ENCODE measurements at places on chromosomes 7 and 10.
A peak's percentile ranks its signal among the peaks of the same experiment; 100 is the strongest.

- peak; percentile 59 for DNase-seq
These were observed 178.1 kb downstream of the PTEN start for GRCh38 chr10:88041243-88042159.

- DNase-seq, result no peak
These were observed 44.8 kb upstream of the ORC5 start for GRCh38 chr7:104252409-104253134.

DNA sequence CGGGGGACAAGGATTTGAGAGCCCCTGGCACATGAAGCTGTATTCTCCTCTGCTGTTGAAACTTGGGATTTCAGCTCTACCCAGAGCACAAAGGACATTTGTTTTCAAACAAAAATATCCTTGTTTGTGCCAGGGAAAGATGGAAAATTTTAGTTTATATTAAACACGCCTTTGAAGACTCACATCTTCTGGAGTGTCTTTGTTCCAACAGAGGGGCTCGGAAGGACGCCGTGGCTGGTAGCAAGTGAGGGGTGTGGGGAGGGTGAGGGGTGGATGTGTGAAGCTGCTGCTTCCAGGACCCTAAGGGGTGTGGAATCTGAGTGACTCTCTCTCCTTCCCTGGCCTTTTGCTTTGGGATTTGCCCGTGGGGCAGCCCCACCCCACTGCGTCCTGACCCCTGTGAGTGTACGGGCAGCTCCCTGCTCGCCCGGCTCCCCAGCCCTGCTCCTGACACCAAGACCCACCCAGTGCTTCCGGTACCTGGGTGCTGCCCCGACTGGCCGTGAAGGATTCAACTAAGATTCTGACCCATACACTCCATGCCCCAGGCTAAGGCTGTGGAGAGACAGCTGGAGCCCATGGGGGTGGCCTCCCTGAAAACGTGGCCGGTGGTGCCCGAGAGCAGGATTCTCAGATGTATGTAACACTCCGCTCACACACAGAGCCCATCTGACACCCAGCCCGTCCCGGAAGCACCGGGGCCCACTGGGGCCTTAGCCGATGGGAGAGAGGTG, 59.6 kb downstream of the ZRANB1 start:
- DNase-seq, result no peak

GRCh38 chr7:151142686-151143040, 24.8 kb downstream of the GBX1 start:
- DNase-seq, result no peak

DNA sequence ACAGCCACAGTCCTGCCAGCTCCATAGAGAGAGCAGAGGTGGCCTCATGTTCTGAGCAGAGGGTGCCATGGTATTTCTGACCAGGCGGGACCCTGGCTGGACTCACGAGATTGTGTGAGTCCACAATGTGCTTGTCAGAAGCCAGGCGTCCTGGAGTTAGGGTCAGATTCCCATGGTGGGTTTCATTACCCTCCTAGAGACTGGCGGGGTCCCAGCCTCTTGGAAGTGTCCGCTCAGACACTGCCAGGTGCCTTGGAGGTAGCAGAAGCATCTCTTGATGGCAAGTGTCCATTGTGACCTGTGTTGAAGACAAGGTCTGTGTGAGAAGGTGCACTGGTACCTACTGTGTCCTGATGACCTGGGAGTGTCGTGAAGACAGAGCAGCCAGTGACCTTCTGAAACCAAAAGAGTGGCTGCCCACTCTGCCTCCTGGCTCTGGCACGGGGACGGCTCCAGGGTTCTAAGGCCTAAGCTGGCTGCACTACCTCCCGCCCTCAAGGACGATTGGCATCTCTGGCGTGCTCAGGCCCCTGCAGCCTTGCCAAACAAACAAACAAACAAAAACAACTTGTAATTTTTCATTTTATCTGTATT, 56.8 kb downstream of the MGMT start:
- DNase-seq, result no peak

- no peak for DNase-seq
These were observed 102.0 kb downstream of the CNOT4 start for GRCh38 chr7:135407884-135408283.

DNA sequence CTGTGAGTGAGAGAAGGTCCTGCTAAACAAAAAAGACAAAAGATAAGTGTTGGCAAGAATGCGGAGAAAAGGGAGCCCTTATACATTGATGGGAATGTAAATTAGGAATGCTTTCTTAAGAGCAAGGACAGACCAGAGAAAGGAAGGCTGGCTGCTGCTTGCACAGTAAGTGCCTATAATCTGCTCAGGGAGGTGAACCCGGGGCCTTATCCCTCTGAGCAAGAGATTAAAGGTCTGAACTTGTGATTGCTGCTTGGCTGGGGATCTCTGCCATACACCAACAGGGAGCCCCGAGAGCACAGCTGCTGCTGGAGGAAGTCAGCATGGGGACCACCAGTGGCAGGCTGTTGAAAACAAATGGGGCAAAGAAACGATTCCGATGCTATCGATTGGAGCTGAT, 32.0 kb upstream of the CRTAC1 start:
- DNase-seq, result no peak

DNA sequence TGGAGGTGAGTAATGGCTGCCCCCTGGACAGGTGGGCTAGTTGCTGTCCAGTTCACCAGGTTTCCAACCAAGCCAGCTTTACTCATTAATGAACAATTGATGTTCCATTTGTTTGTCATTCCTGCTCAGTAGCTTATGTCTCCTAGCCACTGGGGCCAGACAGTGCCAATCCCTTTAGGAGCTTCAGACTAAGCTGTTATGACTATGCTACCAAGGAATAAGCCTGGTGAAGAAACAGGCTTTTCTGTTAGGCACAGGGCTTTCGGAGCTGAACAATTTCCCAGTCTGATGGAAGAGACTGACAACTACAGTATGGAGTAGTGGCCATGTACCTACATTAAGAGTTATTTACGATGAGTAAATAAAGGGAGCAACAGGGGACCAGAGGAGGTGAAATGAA, 2.1 kb upstream of the FMC1 start:
- DNase-seq, result no peak

DNA sequence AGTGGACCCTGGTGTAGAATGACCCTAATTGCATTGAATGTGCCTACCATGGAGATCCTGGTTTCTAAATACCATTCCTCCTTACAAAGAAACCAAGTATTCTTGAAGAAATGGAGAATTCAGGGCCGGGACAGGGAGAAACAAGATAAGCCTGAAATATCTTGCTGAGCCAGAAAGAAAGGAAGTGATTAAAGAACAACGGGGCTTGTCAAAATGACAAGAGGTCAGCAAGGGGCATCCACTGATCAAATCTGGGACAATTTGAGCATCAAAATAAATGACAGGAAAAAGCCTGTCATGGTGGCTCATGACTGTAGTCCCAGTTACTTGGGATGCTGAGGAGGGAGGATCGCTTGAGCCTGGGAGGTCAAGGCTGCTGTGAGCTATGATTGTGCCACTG, 8.1 kb downstream of the ABHD11 start:
- DNase-seq, result no peak

DNA sequence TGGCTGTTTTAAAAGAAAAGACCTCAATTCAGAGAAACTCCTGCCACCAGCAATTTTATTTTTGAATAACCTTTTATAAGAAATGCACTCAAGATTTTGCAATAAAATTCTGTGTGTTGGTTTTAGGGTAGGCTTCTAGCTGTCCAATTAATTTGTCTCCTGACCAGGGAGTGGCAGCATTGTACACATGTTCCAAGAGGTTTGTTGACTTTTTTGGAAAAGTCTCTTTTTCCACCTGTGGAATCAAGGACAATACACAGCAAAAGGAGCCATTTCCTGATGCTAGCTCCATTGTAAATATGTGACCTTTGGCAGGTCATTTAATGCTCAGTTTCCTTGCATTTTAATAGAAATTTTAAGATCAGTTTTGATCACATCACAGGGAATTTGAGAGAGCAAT, 1.8 kb downstream of the GIMAP5 start:
- no peak for DNase-seq

DNA sequence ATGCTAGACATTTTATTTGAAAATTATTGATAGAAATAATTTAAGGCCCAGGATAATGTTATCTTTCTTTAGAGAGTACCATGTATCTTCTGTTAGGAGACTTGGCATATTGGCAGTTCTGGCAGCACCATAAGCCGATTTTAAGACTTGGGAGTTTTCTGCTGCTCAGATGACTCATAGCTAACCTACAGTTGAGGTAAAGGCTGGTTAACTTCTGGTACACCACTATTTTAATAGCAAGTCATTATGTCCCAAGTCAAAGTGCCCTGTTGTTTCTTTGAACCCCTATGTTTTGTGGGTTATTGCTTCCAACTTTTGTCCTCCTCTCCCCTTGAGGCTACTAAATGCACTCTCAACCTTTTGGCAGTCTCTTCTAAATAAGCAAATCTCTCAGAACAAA, 25.2 kb downstream of the ATRNL1 start:
- no peak for DNase-seq

DNA sequence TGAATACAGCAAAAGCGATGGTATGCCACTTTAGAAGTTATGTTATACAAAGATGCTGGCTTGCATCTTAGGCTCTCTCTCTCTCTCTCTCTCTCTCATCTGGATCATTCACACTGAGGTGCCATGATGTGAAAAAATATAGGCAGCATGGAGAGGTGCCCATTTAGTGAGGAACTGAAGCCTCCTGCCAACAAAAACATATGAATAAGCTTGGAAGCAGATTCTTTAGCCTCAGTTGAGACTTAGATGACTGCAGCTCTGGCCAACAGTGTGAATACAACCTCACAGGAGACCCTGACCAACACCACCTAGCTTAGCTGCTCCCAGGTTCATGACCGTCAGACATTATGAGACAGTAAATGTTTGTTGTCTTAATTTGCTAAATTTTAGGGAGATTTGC, 560.1 kb upstream of the LRRTM3 start:
- DNase-seq, result peak; percentile 3

GRCh38 chr7:30119890-30120577, 14.8 kb upstream of the MTURN start:
- DNase-seq, result no peak

- no peak for DNase-seq
These were observed 50.0 kb downstream of the LYZL2 start for GRCh38 chr10:30579574-30579973.

DNA sequence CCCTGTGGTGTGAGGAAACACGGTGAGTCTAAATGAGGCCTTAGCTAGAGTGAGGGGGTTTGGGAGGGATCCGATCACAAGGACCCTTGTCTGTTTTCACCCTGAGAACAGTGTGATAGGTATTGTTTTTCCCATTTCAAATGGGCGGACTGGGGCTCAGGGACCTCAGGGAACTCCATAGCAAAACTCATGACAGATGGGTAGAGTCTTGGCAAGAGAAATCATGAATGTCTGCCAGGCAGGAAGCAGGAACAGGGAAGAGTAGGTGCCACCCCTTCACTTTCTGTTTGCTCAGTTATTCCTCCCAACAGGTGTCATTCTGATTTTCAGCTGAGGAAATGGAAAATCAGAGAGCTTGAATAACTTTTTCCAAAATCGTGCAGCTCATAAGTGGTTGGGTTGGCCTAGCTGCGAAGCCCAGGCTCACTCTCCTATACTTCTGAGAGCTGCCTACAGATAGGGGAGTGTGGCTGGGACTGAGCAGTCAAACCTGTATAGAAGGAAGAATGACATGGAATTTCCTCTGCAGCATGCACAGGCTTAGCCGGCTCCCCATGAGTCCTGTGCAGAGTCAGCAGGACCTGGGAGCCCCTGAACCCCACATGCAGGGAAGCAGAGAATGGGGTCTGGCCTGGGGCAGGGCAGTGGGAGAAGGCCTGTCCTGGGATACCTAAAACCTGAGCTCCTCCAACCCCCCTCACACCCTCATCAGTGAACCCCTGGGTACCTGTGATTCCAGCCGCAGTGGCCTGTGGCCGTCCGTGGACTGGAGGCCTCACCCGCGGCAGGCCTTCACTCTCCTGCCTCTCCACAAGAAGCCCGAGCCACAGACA, 17.6 kb upstream of the C10orf105 start:
- no peak for DNase-seq

DNA sequence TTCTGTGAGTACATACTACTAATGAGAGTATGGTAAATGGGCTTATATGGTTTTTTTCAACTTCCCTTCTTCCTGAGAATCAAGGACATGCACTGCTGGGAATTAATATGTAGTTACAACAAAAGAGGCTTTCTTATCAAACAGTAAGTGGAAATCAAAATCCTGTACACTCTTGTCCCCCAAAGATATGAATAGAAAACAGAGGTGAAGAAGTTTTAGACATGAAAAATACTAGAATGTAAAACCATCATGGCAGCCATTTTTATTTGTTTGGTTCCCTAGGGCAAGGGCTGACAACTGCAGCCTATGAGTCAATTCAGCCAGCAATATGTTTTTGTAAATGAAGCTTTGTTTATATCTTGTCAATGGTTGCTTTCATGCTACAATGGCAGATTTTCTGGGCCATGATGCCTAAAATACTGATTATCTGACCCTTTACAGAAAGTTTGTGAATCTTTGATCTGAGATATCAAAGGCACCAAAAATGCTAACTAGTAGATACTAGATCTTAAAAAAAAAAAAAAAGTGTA, 422.4 kb downstream of the PARD3 start:
- DNase-seq, result no peak

GRCh38 chr7:96832092-96832662, 122.5 kb upstream of the SEM1 start:
- DNase-seq, result no peak

DNA sequence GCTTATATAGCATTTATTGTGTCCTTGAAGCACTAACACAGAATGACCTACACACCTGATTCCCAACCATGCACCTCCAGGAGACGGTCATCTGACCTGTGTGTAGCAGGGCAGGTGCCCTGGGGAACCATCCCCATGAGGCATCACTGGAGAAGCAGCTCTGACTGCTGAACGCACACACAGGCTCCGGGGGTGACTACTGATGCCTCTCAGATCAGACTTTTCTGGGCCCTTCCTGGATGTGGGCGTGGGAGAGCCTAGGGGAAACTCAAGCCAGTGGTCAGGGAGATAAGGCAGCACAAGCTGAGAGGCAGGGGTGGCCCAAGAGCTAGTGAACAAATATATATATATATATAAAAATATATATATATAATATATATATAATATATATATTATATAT, 37.6 kb downstream of the CPXM2 start:
- DNase-seq, result no peak

DNA sequence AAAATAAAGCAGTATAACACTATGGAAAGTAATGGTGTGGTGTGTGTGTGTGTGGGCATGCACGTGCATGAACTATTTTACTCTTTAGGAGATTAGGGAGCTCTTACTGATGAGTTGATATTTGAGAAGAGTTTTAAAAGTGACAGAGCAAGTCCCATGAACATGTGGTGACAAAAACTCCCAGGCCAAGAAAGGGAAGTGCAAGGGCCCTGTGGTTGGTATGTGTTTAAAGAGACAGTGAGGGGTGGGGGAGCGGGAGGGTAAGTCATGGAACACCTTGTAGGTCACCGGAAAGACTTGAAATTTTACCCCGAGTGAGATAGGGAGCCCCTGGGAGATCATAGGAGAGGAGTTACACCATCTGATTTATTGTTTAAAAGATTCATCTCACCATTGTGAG, 63.3 kb downstream of the AKR1B1 start:
- no peak for DNase-seq

- DNase-seq, result peak; percentile 6
These were observed 34.3 kb downstream of the SNX8 start for GRCh38 chr7:2279896-2280295.

Data from fibroblast of upper back skin (primary cell).